Stimulated activated CD4-positive, alpha-beta T cell treated with anti-CD3 and anti-CD28 coated beads, TNF-alpha, amount 100 ng/mL, for 4 hours (primary cell): ENCODE measurements at places on chromosomes 1 and 21.

DNA sequence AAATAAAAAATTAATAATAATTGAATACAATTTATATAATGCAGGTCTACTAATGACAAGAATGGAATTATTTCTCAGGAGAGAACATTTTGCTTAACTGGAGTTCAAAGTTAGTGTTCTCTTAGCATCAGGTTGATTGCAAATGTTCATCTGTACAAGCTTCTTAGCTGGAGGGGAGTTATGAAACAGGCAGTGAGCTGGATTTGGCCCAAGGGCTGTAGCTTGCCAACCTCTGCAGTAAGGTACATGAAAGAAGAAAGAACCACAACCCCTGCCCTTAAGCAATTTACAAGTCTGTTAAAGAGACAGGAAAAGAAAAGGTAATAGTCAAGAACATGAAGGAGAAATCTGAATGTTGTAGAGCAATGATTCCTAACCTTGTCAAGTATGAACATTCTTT, 17.0 kb downstream of the LPGAT1 start:
- DNase-seq: no peak

- no peak for DNase-seq
These were observed 121.7 kb downstream of the SMYD2 start for GRCh38 chr1:214402613-214403083.

DNA sequence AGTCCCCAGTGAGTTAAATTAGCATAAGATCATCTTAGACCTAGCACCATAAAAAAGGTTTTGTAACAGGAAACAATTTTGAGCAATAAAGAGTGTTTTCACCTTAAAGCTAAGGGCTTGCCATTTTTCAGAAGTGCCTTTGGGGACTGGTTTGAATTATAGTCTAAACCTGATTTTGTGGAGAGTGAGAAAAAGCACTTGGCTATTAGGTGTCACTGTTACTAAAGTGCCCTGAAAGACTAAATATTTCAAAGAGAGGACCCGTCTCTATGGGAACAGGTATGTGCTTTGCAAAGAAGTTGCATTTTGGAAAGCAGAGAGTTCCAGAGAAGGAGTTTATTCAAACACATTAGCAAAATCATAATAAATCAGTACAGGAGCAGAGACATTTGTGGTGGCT, 9.1 kb downstream of the NTNG1 start:
- no peak for DNase-seq

DNA sequence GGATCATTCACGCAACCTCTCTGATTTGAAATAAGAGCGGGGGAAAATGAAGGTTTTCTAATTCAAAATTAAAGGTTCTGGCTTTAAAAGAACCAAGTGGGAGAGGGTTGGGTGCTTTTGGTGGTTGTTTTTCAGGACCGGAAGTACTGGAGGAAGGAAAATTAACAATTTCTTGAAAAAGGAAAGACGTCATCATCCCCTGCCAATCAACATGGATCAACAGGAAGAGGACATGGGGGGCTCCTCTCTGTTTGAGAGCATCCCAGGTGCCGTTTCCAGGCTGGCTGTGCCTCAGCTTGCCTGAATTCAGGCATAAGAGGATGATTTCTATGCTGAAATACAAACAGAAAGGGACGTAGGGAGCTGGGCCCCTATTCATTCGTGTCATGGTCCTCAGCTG, 21.6 kb upstream of the NID1 start:
- no peak for DNase-seq

GRCh38 chr1:98403963-98404480, 257.5 kb upstream of the SNX7 start:
- DNase-seq: no peak

DNA sequence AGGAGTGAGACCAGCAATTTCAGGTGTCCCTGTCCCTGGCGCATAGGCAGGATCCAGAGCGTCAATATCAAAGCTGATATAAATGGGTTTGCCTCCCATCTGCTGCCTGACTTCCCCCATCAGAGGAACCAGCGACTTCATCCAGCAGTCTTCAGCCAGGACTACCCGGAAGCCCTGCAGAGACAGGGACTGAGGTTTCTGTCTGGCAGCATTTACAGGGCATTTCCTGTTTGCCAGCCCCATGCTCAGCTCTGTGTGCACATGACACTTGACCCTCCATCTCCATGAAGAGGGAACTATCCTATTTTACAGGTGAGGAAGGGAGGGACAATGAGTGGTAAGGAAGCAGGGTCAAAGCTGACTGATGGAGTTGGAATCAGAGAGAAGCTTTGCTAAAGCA, 7.2 kb downstream of the AGMAT start:
- DNase-seq: no peak

- DNase-seq: no peak
These were observed 6.5 kb downstream of the PADI4 start for GRCh38 chr1:17314491-17314971.

- no peak for DNase-seq
These were observed 18.1 kb upstream of the SLC44A3 start for GRCh38 chr1:94801919-94802546.

- no peak for DNase-seq
These were observed 73.6 kb upstream of the LRRC8B start for GRCh38 chr1:89451011-89451410.

GRCh38 chr1:51607681-51608095, 9.2 kb upstream of the OSBPL9 start:
- DNase-seq: no peak

- no peak for DNase-seq
These were observed 24.3 kb downstream of the EBNA1BP2 start for GRCh38 chr1:43147625-43148327.

DNA sequence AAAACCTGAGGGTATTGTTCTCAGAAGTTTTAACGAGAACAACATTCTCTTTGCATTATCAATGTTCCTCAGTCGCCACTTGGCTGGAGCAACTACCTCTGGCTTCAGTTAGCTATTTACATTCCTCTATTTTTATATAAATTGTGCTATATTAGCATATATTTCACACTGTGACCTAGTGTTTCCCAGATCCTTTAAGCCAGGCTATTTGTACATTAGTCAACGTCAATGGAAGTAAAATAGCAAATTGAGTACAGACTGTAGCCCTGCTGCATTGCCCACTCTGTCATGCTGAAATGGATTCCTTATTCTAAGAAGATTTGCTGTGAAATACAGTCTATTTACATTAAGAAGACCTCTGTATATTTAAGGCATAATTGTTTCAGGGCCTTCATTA, 213.8 kb downstream of the ROR1 start:
- no peak for DNase-seq

GRCh38 chr21:34520764-34521508, 8.9 kb upstream of the KCNE1 start:
- no peak for DNase-seq

GRCh38 chr1:224718470-224719053, 102.4 kb downstream of the CNIH3 start:
- DNase-seq: no peak

DNA sequence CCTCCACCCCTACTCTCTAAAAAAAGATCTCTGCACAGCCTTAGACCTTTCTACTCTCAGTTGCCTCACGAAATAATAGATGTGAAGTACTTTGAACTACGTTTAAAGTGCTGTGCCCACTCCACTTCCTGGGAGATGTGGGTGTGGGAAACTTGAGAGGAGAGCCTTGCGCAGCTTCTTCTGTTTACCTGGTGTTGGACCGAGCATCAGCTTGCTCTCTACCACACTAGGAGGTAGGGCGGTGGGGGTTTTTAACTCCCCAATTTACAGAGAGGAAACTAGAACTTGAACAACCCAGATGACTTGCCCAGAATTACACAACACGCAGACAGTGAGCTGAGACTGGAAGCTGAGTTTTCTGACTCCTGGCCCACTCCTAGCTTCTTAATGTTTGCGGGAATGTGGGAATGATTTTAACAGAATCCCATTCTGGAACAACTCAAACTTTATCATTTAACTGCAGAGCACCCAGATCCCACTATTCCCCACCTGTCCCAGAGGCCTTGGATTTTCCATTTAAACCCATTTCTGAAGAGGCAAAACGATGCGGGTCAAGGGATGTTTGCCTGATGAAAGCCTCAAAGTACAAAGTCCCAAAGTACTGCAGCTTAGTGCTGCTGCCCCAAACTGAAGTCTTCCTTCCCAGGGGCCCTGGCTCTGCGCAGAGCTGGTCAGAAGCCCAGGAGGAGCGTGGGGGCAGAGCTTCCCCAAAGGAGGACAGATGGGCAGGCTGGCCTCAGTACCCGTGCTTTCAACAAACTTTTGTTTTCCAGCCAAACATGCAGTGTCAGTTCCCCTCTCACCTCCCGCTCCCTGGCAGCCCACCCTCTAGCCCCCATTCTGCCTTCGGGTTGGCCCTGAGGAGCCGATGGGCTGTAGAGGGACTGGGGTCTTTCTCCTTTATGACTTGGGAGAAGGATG, 19.0 kb downstream of the BTG2 start:
- peak; percentile 42 for DNase-seq

DNA sequence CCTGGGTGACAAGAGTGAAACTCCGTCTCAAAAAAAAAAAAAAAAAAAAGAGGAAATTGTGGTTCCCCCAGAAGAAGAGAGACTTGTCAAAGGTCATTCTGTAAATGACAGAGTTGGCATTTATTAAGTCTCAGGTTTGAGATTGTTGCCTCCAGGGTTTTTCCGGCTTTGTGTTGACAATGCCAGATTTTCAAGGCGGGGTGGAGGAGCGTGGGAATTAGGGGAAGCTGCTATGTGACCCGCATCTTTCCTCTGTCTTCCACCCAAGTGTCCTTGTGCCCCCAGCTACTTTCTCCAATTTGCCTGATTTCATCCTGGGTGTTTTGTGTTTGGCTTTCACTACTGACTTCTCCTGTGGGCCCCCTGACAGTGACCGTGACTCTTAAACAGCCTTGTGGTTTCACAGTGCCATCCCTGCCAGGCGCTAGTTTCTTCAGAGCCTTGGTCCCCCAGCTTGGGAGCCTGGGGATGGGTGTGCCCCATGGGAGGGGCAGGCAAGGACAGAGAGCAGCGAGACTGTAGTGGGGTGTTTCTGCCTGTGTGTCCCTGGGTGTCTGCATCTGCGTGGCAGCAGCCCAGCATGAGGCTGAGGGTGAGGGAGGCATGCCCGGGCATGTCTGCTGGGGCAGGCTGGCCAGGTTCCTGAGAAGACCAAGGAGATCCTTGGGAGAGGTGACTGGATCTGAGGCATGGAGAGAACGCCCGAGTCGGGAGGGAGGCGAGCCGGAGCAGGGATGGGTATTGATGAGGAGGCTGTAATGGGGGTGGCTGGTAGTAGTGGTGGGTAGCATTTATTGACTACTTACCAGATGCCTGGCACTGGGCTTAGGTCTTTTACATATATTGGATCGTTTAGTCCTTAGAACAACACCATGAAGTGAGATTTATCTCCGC, 46.3 kb downstream of the IER5 start:
- DNase-seq: no peak

- DNase-seq: no peak
These were observed 95.6 kb upstream of the RAB3GAP2 start for GRCh38 chr1:220367833-220368232.

GRCh38 chr21:24200052-24200451, 1407.2 kb downstream of the MRPL39 start:
- no peak for DNase-seq

- DNase-seq: no peak
These were observed 31.7 kb downstream of the ECE1 start for GRCh38 chr1:21258331-21259134.

- no peak for DNase-seq
These were observed 64.4 kb upstream of the ETS2 start for GRCh38 chr21:38741092-38741949.
